HuH-7 (cell line): ENCODE measurements at places on chromosomes 5 and 9.

- DNase-seq, result no peak
These were observed 131.1 kb upstream of the CNTLN start for GRCh38 chr9:17003576-17004240.

DNA sequence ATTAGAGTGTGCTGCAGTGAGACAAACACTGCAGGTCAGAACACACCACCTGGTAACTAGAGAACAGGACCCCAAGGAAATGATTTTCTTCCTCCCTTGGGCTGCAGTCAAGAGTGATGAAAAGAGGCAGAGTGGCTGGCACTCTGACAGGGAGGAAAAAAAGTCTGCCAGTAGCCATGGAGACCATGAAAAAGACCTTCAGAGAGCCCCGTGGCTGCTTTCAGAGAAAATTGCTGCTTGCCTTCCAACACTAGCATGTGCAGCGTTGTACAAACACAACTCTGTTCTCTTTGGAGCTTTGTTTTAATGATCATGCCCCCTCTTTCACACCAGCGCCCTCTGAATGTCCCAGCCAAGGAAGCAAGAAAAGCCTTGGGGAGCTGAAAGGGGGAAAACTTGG is 68.8 kb downstream of the ANKRD55 start:
- DNase-seq, result no peak

GRCh38 chr9:101311758-101312420 is 72.9 kb downstream of the BAAT start:
- DNase-seq, result peak; percentile 37

DNA sequence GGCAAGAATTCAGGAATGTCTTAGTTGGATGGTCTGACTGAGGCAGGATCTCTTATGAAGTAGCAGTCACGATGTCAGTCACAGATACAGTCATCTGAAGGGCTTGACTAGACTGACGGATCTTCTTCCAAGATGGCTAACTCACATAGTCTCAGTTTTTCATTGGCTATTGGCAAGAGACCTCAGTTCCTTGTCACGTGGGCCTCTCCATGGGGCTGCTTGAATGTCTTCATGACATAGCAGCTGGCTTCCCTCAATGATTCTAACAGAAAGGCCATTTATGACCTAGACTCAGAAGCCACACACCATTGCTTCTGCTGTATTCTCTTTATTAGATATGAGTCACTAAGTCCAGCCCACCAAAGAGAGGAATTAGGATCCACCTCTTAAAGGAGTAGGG is 4.7 kb downstream of the APC start:
- no peak for DNase-seq

- DNase-seq, result no peak
These were observed 317.6 kb downstream of the TLE4 start for GRCh38 chr9:79889369-79889768.

- DNase-seq, result no peak
These were observed 130.6 kb downstream of the PDZD2 start for GRCh38 chr5:31769530-31769929.

- DNase-seq, result no peak
These were observed 207.7 kb downstream of the TTLL11 start for GRCh38 chr9:121885345-121885901.

DNA sequence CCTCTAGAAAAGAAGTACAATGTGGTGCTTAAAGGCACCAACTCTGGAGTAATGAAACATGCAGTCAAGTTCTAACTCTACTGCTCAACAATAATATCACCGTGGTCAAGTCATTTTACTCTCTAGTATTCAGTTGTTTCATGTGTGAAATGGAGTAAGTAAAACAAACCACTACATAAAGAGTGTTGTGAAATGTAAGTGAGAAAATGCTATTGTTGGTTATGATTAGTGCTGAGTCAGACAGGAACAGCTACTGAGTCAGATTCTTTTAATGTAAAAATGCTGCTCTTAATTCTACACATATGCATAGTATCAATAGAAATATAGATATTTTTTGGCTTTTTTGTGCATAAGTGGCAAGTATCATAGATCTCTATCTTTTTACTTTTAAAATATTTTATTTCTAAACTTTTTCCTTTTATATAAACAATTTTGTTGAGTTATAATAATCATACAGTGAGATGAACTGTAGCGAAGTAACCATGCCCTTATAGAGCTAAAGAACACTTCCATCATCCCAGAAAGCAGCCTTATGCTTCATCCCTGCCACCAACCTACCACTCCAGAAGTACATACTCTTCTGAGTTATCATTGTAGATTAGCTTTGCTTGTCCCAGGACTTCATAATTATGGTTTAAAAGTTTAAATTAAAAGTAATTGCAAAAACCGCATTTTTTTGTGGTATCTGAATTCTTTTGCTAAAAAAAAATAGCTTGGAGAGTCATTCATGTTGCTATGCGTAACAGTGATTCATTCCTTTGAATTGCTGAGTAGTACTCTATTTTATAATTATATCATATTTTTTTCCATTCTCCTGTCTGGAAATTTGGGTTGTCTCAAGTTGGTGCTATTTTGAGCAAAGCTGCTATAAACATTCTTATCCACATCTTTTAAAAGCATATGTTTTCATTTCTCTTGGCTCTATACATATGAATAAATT is 548.2 kb upstream of the CLINT1 start:
- no peak for DNase-seq

DNA sequence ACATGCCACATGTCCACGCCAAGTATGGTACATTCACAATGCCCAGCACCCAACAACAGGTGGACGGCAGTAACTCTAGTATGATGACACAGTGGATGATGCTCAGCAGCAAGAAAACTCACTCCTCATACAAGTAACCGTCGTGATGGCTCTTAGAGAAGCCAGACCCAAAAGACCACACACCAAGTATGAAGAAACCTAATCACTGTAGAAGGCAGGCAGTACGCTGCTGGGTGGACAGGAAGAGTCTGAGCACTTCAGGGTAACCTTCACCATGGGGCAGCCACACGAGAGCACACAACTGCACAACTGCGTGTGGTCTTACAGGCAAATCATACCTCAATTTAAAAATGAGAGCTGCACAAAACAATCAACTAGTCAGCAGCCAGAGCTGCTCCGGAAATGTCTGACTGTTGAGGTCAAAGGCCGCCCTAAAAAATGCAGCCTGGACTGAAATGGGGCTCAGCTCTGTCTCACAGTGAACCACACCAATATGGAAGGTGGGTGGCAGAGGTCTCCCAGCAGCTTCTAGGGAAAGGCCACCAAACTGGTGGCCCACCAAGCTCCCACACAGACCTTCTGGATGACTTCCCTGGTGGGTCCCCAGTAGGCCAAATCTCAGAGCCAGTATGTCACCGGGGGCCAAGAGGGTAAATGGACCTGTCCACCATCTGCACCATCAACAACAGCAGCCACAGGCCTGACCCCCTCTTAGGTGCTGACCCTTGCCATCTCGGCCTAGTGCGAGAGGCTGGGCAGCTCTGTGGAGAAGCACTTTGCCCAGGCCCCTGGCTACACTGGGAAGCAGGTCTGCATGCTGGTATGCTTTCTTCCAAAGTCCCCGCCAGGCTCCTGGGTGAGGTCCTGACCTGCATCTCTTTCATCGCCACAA is 17.8 kb downstream of the BICD2 start:
- DNase-seq, result no peak

DNA sequence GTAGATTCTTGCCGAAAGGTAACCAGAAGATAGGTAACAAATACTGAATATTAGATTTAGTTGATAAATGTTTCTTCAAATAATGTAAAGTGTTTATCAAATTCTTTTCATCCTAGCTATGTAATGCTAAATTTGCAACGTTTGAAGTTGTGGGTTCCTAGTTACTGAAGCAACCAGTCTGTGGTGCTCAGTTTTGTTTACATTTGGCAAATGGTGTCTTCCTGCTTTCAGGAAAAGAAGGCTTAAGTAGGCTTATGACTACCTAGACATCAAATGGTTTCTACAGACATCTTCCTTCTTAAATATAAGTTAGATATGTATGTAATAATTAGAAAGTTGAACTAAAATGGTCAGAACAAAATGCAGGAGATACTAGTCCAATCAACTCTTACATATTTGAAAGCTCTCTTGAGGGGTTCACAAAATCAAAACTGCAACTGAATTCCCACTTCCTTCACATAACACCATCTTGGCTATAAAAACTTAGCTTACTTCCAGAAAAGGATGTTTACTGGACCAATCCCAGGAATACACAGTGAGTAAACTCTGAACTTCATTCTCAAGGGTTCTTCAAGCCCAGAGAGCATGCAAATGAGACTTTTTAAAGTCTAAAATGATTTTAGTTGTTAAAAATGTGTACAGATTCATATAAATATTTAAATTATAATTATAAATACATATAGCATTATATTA is 125.7 kb upstream of the ITGA1 start:
- DNase-seq, result no peak

DNA sequence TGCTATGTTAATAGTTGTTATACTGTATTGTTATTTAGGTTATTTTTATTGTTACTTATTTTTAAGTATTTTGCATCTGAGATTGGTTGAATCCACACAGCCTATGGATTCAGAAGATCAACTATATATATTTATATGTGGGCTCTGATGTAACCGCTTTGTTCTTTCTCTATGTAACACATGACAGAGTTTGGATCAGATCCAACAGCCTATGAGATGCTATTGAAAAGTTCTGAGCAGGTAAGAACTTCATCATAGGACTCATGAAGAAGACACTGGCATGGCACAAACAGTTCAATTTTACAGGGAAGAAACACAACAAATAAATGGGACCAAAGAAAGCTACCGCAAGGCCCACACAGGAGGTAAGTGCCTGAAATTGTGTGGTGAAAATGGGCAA is 93.4 kb downstream of the GNAQ start:
- DNase-seq, result no peak

DNA sequence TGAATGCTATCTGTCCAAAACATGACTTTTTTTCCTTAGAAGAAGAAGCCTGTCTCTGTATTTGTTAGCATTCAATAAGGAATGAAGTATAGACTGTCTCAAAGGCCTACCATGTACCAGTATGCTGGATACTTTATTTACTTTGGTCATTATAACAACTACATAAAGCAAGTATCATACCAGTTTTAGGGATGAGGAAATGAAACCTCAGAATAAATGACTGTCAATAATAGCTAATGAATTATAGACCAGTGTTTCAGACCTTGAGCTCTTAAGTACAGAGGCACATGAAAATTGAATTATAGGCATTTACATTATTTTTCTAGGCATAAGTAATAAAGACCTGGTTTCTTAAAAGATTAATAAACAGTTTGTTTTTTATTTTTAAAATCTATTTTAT is 166.4 kb upstream of the TLX3 start:
- DNase-seq, result no peak

DNA sequence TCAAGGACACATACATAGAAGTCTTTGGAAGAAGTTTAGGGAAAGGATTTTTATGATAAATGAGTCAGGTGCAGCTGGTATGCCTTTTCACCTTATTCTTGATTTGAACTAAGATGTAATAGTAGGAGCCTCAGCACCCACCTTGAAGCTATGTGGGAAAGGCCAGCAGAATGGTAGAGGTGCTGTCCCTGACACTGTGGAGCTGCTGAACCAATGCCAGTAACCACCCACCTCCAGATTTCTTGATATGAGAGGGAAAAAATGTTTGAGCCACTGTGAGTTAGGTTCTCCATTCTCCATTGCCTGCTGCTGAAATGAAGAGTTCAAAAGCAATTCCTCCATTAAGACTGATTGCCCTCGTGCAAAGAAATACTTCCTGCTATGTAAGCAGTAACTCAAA is 12.2 kb upstream of the HMGCR start:
- DNase-seq, result no peak

DNA sequence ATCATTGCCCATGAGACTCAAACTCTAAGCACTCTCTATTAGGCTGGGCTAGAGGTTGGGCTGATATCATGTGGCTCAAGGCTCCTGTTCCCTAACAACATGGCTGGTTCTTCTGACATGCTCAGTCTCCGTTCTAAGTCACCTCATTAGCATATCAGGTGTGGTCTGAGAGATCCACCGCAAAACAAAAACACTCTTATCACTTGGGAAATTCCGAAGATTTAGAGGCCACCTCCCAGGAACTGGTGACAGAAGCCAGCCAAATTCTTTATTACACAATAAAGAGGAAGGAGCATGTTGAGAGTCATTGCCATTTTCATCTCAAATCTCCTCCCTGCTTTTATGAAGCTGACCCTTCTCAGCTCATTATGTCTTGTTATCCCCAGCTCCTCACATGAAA is 107.6 kb downstream of the MSX2 start:
- no peak for DNase-seq

- DNase-seq, result no peak
These were observed 238.0 kb downstream of the ENC1 start for GRCh38 chr5:74402553-74402952.

DNA sequence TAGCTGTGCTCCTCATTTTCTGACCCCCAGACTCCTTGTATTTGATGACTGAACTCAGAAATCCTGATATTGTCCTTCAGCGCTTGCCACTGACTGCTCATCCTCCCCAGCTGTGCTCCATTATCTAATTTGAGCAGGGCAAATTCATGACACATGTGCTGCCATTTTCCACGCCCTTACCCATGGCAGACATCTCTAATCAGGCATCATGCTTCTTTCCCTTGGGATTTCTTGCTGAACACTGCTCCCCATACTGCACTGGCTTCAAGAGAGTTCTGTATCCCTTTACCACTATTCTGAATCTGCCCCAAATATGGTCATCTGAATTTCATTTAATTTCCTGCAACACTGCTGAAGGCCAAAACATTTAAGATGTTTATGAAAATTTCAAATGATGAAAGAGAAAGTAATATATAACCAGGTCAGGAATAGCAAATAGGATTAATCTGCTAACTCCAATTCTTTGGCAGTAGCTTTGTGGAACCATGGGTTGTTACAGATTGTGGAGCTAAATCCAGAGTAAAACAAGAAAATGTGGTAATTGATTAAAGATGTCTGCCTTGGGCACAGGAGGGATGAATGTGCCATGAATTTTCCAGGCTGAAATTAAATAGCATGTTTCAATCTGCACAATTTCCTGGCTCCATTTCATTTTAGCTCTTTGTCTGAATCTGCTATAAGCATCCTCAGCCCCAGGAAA is 93.6 kb downstream of the CYFIP2 start:
- DNase-seq, result no peak

GRCh38 chr9:83544002-83544698 is 5.9 kb upstream of the FRMD3 start:
- DNase-seq, result peak; percentile 54

DNA sequence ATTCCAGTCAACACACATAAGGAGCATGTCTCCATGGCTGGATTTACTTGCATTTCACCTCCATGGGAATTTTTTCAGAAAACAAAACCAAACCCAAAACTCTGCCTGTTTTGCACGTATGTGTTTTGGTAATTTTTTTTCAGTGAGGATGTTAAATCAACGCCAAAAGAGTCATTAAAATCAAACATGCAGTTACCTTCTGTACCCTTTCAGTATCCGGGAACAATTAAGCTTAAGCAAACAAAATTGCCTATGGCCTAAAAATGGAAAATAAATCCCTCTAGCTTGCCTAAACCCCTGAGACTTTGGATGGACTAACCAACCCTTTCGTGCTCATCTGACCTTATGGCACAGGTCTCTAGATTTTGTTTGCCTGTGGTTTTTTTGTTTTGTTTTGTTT is 209.2 kb upstream of the KLF4 start:
- no peak for DNase-seq

DNA sequence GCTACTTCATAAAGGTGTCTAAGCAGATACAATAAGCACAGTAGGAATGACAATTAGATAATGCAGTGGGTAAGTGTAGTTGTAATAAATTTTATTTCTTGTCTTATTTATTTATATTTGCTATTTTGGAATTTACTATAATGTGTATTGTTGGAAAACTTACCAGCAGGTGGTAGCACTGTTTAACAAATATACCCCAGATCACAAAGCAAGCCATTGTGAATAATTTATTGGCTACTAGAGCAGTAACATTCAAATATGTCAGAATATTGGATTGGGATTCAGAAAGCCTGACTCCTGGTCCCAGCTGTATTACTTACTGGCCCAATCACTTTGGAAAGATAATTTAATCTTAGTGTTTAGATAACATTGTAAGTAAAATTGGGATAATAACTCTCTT is 78.0 kb downstream of the ISOC1 start:
- no peak for DNase-seq
